SK-N-SH treated with all-trans-retinoic acid at 6 μM for 48 hours (cell line): ENCODE measurements at places on chromosomes 6 and 20.

DNA sequence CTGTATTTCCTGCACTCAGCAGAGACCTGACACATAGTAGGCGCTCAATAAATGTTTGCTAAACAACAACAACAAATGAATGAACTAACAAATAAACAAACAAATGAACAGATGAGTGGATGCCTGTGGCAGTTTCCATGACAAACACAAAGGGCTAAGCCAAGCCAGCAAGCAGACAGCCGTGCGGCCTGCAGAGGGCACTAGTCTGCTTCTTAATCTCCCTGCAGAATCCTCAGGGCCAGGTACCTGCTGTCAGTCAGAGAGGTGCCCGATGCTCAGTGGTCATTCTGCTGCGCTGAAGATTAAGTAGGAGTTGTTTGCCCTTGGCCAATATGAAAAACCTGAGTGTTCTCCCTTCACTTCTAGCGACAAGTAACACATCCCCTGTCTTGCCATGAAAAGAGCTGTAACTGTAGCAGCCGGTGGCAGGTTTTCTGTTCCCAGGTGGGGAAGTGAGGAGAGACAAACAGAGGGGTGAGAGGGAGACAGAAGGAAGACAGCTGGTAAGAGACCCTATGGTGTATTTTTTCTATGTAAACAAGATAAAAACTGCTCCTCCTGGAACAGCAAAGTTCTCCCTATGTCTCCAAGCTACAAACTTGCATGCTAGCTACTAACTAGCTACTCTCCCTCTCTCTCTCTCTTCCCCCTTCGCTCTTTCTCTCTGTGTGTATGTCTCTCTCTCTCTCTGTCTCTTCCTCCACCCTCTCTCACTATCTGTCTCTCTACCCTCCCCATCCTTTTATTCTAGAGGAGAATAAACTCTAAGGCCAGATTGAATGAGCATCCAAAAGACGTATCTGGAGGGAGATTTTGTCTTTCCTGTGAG is at the start of gene MC3R:
Gene MC3R, plus strand, starts transcription at position 779 of the 829 bp plus-strand sequence. CDS start 112 bp downstream, outside the sequence.
- no peak for ATAC-seq

- peak; percentile 90 for ATAC-seq
Measured at GRCh38 chr6:8082954-8083858, 19.0 kb upstream of the BLOC1S5 start.

DNA sequence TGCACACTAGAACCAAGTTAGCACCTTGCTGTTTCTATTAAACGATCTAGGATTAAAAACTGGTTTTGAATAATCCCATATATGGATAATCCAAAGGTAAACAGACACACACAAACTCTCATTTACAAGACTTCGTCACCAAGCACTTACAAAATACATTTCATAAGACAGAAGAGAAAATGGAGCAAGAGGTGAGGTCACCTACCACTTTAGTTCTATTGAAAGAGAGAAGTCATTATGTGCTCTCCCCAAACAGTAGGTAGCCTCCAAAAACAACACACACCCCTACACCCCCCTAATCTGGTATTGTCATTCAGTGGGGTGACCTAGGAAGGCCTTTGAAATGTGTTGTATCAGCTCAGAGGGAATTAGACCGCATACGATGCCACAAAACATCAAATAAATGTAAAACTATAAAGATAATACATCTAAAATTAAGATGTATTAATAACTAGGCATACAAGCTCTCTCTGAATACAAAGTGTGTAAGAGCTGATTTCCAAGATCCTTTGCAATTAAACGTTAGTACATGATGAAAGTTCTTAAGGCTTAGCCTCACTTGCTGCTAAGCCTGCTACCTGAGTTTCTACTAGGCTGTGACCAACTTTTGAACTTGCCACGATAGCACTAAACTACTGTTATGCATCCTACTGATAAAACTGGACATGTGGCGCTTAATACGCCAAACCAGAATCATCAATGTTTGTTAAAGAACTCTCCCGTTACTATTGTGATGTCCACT is 1.6 kb downstream of the SRPK1 start:
- peak; percentile 45 for ATAC-seq

GRCh38 chr20:59334651-59335300 is 34.4 kb downstream of the EDN3 start:
- ATAC-seq = no peak

DNA sequence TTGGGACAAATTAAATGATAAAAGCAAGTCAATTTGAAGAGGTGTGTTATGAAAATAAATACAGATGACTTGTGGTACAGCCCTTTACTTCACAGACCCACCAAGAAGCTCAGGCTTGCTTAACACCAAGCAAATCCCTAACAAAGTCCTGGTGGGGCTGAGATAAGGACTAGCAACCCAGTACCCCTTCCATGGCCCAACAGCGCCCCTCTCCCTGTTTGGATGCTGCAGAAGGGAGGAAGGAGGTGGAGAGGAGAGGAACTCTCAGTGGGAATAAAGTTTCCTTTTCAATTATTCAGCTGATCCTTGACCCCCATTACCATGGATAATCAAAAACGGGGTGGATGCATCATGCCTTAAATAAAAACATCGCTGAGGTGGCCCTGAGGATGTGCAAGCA is 4.5 kb upstream of the ZNF831 start:
- no peak for ATAC-seq

DNA sequence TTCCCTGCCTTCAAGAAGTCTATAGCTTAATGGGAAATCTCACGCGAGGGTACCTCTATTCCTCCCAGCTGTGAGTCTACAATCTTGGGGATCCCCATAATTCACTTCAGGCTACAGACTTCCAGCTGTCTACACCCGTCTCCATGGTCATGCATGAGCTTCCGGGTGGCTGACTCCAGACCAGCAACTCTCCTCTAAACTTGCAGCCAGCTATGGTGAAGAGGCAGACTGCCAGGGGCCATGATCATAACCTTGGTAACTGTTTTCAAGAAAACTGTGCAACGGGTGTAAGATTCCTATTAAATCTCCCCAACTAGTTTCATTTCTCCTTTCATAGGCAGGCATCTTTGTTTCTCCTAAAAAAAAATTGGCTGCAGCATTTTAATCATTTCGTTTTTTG is 534.4 kb upstream of the CHD6 start:
- no peak for ATAC-seq

GRCh38 chr6:34242252-34243130 is 5.8 kb downstream of the HMGA1 start:
- no peak for ATAC-seq

DNA sequence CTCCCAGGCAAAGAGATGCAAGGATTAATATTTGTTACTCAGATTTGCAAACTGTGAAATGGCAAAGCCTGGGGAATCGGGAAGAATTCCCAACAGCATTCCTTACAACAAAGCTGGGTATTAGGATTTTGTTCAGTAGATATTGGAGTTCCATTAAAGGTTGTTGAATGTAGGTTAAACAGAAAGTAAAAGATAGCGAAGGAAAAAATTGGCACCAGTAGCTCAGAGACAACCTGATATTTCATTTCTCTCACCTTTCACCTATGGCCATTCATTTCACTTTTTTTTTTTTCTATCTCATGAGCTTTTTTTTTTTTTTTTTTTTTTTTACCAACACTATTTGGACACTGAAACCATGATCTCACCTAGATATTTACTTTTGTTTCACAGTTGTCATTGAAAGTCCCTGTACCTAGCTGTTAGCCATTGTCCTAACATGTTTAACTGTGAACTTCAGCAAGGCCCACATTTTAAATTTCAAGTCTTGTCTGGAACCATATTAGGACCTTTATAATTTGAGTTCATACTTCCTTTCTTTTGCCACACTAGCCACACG is 552.5 kb downstream of the HAO1 start:
- no peak for ATAC-seq

- no peak for ATAC-seq
Measured at GRCh38 chr20:51172558-51173428, 149.9 kb upstream of the KCNG1 start.

DNA sequence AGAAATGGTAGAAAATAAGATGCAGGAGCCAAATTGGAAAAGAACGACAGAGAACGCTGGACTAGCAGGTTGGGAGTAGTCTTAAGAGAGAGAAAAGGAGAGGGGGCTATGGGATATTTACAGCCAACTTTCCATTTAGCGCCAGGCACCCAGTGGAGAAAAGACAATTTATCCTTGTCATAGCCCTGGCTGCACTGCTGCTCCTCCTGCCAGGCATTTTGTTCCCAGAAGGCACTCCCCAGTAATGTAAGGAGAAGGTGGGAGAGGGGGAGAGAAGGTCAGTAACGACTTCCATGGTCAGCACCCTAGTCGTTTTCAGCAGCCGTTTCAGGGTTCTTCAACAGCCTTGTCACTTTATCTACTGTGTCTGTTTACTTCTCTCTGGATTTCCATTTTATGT is 159.0 kb downstream of the TRMT11 start:
- ATAC-seq = no peak

GRCh38 chr6:75169689-75170586 is 35.9 kb downstream of the COL12A1 start:
- ATAC-seq = no peak

DNA sequence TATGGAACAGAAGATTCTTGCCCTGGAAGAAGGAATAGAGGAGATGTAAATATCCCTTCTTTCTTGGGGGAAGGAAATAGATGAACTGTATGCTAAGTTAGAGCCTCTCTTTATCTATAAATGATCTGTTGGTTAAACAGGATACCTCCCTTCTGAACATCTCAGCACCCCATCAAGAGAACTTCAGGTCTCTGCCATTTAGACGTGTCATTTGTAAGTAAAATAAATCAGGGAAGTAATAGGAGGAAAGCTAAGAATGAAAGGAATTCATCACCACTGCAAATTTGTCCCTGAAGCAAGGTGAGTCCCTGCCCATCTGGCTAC is 42.5 kb upstream of the TNFAIP3 start:
- ATAC-seq = no peak

GRCh38 chr6:87396595-87397392 is 11.0 kb upstream of the CFAP206 start:
- no peak for ATAC-seq

DNA sequence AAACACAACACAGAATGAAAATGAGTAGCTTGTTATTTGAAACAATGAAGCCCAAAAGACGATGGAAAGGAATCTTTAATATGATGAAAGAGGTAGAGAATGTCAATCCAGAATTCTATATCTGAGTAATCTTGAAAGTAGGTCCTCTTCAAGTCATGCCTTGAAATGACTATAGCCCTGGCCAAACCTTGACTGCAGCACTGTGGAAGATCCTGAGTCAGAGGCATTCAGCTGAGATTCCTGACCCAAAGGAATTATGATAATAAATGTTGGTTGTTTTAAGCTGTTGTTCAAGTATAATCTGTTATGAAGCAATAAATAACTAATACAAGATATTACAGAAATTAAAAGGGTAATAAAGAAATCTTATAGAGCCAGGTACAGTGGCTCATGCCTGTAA is 64.8 kb downstream of the IBTK start:
- ATAC-seq = no peak

- ATAC-seq = peak; percentile 95
Measured at GRCh38 chr6:153150752-153151440, 19.8 kb upstream of the RGS17 start.

- ATAC-seq = no peak
Measured at GRCh38 chr6:27775796-27776184, 136.4 kb downstream of the OR2B2 start.

- ATAC-seq = peak; percentile 89
Measured at GRCh38 chr6:15365273-15365687, 119.4 kb downstream of the JARID2 start.

DNA sequence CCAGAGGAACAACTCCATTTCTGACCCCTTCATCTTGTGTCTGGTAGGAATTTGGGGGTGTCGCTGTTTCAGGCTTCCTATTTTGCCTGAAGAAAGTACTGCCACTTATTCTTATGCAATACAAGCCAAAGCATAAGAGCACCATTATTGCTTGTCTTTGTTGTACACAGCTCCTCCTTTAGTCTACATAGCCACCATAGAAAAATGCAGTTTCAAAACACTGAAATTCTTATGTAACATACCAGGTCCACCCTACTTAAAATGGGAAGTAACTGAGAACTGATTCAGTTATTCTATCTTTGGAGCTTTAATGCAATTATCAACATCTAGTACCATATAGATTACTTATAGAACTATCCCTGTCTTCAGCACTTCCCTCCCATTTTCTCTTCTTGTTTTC is 255.5 kb downstream of the ARHGAP18 start:
- ATAC-seq = no peak

DNA sequence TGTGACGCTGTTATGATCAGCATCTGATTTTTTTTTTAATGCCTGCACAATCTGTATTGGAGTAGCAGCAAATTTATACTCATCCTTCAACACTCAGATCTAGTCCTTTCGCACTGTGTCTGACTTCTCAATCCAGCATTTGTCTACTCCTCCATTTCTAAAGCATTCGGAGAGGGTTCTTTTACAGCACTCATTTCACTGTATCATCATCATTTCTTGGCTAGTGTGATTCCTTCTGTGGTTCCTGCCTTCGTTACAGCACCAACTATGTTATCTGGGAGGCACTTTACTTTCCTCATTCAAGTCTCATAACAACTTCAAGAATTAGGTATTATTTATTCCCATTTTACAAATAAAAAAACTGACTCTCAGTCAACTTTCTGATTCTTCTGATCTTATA is 18.0 kb downstream of the NUDT3 start:
- no peak for ATAC-seq

DNA sequence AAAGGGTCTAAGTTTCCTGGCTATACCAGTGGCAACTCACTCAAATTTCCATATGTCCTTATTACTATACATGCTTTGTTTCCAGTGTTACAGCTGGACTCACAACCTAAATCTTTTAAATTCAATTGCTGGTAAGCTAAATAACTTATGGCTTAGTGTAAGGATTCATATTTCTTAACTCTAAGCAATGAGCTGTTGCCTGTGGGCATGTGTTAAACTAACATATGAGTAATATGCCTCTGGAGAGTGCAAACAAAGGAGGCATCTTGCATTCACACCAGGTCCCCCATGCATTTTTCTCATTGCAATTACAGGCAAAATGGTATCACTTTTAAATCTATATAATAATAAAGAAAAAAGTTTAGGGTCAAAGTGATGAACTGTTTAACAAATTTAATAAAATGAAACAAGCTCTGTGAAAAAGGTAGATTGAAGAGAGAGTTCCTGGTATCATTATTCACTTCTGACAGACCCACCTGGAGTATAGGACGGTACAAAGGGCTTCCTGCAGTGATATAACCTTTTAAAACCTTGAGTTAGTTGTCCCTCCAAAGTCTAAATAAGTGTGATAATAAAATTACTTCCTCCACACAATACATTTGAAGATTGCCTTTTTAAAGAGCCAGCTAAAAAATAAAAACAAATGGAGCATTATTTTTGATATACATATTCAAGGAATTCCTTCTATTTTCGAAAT is 57.6 kb upstream of the HMGCLL1 start:
- ATAC-seq = no peak

GRCh38 chr6:106939848-106940247 is 34.7 kb downstream of the CD24 start:
- no peak for ATAC-seq

DNA sequence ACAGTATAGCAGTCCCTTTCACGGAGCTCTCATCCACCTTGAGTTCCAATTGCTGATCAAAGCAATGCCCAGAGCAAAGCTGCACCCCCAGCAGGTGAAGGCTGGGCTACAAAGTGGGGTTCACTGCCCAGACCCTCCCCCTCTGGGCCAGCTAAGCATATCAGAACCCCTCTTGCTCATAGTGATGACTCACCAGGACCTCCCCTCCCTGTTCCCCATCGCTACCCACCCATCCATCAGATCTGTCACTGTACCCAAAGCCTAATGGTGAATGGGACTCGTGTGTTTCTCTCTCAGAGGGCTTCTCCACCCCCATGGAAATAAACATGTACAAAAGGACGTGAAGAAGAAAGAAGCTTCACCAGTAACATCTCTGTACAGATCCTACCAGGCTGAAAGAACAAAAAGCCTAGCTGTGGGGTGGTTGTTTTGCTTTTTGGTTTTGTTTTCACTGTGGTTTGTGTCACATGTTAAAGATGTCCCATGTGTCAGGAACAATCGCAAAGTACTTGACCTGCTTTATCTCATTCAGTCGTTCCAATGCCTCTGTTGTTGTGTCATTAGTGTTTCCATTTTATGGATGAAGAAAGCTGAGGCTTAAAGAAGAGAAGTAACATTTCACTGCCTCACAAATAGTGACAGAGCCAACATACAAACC is 518.5 kb downstream of the CD83 start:
- ATAC-seq = no peak
